Stimulated activated CD8-positive, alpha-beta memory T cell treated with anti-CD3 and anti-CD28 coated beads, Interleukin-4, amount 100 ng/mL, for 4 hours (primary cell): ENCODE measurements at places on chromosomes 4 and X.

DNA sequence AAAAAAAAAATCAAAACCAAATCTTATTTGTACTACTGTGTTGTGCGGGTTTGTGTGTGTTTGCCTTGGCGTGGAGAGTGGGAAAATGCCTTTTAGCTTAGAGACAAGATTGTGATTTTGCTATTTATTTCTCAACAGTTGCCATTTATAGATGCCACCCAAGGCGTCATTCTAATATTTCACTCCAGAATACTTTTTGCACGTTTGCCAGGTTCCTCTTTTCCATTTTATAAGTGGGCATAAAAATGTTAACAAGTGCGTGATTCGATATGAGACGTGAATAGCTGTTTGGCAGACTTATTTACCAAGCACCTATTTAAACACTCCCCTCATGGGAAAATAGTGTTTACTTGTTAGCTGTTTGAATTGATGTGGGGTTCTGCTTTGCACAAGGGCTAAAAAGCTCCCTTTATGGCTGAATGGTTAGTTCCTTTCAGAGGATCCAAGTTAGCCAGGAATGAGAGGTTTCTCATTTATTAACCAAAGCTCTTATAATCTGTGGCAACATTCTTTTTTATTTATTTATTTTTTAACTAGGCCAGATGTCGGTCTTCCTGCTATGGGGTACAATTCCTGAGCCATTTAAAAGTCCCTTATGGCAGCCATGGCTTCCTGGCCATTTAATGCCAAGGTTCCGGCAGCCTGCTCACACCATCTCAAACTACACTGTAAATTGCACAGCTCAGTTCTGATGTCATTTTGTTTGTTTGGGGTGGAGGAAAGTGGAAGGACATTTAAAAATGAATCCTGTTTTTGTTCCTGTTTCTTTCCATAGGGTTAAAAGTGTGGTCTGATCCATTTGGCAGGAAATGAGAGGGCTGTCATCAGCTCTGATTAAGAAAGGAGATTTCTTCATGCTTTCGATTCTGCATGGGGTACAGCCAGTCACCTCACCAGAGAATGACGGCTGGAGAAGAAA lies 14.6 kb downstream of the SMIM20 start:
- no peak for DNase-seq

DNA sequence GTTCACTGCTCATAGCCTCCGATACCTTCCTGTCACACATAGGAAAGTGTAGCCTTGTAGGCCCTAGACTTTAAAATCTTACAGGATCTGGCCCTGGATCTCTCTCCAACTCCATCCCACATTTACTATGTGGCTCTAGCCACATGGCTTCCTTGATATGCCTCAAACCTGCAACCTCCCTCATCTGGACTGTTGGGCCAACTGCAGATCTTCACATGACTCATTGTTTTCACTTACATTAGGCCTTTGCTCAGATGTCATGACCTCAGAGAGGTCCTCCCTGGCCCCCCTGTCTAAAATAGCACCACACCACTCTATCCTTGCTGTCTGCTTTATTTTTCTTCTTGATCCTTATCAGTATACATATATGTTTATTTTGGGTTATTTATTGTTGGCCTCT lies 8.1 kb upstream of the NR0B1 start:
- DNase-seq: no peak

DNA sequence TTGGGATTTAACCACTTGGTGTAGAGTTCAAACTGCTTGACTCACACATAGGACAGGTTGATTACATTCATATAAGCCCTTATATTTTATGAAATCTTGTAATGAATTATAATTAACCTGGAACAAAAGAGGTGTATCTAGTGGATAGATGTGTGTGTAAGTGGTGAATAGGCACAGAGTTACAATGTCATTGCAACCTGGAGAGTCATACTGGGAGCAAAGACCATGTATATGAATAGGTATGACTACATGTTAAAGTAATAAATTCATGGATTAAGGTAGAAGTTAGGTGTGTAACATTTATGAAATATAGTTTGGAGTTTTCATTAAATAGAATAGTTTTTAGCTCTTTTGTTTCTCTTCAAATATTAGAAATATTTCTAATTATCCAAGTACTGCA lies 26.1 kb downstream of the RAP1GDS1 start:
- no peak for DNase-seq

- DNase-seq: no peak
Observed at GRCh38 chrX:8273451-8273895, 102.4 kb upstream of the VCX2 start.

GRCh38 chr4:69748173-69748572 lies 12.2 kb downstream of the SULT1B1 start:
- no peak for DNase-seq

DNA sequence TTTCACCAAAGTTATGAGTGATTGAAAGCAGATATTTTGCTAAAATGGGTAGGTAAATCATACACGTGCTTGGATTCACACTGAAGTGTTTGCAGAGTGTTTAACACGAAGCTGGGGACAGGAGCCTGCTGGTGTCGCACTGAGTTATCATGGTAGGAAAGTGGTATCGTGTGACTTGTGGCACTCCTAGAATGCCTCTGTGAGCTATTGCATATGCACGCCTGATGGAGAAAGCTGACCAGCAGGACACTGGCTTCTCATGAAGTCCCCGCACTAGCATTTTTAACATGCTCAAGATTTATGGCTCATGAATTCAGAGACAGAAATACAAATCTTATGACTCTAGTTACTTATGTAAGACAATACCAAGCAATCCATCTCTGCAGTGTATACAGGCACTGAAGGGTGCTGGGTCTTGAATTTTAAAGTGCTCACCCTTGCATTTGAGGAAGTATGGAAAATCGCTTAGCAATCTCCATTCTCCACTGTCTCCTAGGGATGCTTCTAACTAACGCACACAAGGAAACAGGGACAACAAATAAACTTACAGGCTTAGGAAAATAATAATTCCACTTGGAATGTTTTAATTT lies 19.8 kb downstream of the VCX3B start:
- no peak for DNase-seq

- DNase-seq: no peak
Observed at GRCh38 chrX:38754102-38754790, 47.0 kb upstream of the MID1IP1 start.

DNA sequence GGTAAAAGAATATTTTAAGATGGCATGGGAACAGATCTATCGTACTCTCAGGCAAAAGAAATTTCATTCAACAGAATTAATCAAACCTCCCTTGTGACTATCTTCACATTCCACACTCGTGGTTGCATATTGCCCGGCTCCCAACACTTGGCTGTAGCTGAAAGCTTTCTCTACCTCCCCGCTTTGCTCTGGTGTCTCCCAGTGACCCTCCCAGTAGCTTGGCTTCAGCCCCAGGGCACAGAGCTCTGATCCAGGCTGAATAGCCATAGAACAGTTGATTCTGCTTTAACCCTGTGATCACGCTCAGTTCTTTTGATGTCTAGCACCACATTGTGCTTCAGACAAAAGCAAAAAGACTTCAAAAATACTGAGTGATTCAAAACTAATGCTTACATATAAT lies 24.6 kb downstream of the SLC7A11 start:
- no peak for DNase-seq
